ENCODE measurements at places on chromosomes 7 and 10.
A peak's percentile ranks its signal among the peaks of the same experiment; 100 is the strongest.

GRCh38 chr7:74280985-74281384, 8.2 kb upstream of the CLIP2 start:
- DNase-seq, result no peak

- no peak for DNase-seq
Observed at GRCh38 chr7:26097837-26098668, 53.9 kb upstream of the NFE2L3 start.

GRCh38 chr7:47377741-47378140, 204.2 kb downstream of the TNS3 start:
- no peak for DNase-seq

DNA sequence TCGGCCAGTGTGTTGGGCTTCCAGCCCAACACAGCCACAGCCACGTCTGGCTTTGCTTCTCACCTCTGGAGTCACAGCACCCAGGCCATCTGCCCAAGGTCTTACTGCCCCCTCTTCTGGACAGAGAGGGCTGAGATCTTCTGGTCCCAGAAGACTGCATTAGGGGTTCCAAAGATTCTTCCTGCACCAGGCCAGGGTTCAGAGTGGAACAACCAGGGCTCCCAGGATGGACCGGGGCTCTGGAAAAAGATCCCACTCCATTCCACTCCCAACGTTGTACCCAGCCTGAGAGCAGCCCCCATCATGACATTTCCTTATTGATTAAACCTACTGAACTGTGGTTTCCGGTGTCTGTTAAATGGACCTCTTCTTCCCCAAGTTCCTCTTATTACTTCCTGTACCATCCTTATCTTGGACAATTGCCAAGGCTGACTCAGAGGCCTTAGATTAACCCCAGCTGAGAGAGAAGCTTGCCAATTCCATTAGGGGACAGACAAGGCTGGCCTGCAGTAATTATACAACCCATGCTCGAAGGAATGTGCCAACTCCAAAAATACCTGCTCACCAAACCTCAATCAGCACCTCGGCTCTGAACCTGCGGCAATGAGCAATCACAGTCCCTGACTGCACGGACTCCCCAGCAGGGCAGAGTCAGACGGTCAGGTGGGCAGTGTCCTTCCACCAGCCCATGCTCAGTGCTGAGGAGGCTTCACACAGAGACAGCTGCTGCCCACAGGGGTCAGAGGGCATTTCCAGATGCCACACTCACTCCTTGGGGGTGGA, 47.9 kb upstream of the NPFFR1 start:
- DNase-seq, result peak; percentile 87

DNA sequence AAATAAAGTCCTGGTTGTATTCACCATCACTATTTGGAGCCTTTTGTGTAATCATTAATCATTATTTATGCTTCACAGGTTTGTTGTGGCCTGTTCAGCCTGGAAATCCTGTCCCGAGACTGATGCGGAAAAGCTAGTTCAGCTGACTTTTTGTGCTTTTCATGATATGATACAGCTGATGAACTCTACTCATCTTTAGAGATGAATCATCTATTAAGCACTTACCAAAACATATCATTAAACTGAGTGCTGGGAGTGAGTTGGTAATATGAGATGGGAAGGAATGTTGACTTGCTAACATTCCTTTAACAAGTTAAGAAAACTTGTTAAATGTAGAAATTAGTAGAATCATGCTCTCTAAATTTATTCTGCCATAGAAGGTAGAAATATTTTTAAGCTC, 53.0 kb downstream of the CROT start:
- peak; percentile 46 for DNase-seq

DNA sequence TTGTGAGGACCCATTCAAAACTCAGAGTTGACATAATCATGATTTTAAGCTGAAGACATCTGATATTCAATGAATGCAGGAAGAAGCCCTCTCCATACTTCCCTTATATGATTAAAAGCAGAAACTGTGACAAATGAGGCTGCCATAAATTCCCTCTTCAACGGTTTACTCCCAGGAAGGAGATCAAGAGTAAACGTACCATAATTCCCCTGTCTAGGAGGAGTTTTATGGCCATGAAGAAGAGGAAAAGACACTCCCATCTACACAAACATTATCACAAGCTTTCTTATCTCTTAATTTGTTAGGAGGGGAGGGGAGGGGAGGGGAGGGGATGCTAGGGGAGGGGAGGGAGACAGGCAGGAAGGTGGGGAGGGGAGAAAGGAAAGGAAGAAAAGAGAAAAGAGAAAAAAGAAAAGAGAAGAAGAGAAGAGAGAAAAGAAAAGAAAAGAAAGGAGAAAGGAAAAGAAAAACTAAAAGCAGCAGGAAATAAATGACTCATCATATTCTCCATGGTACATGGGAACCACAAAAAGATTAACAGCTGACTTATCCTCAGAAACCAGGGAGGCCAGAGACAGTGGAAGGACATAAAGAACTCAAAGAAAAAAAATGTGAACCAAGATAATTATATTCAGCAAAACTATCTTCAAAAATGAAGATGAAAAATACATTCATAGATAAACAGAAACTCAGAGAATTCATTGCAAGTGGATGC, 121.6 kb downstream of the ALOX5 start:
- DNase-seq, result no peak

- no peak for DNase-seq
Observed at GRCh38 chr10:43845121-43845520, 196.4 kb upstream of the ZNF32 start.

- DNase-seq, result no peak
Observed at GRCh38 chr7:11706666-11707605, 125.1 kb downstream of the THSD7A start.

DNA sequence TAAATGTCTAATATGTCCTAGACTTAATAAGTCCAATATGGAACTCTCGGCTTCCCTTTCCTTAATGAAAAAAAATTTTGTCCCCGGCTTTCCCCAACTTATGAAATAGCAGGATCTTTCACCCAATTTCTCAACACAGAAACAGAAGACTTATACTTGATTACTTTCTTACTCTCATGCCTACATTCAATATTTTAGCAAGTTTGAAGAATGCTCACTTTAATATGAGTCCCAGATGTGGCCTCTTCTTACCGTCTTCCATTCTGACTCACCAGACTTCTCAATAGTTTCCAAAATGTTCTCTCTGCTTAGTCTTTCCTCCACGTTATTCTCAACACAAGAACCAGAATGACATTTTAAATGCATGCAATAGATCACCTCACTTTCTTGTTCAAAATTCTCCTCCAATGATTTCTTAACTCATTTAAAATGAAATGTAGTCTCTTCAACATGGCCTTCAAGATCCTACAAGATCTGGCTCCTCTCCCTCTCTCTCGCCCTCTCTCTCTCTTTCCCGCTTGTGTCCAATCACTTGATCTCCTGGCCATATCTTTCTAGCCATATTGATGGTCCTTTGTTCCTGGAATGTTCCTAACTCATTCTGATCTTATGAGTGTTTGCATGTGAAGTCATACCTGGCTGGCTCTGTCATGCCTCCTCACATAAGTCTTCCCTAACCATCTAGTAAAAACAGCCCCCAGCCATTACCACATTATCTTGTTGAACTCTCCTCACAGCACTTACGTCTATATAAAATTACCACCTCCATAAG, 119.7 kb upstream of the FAM3C start:
- peak; percentile 57 for DNase-seq

DNA sequence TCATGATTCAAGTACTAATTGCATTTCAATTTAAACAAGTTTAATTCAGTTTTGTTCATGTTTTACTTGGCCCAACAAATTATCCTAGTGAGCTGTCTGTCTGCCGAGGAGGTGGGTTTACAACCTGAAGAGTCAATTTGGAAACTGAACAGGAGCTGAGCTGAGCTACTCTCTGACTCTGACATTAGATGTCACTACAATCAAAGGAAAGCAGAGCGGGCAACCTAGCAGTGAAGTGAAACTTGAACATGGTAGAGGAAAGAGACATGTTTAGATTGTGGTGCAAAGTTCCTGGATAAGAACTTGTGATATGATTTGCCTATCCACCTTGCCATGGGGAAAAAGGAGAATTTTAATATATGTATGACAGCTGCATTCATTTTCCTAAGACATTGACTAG, 9.6 kb upstream of the AGR3 start:
- peak; percentile 29 for DNase-seq

DNA sequence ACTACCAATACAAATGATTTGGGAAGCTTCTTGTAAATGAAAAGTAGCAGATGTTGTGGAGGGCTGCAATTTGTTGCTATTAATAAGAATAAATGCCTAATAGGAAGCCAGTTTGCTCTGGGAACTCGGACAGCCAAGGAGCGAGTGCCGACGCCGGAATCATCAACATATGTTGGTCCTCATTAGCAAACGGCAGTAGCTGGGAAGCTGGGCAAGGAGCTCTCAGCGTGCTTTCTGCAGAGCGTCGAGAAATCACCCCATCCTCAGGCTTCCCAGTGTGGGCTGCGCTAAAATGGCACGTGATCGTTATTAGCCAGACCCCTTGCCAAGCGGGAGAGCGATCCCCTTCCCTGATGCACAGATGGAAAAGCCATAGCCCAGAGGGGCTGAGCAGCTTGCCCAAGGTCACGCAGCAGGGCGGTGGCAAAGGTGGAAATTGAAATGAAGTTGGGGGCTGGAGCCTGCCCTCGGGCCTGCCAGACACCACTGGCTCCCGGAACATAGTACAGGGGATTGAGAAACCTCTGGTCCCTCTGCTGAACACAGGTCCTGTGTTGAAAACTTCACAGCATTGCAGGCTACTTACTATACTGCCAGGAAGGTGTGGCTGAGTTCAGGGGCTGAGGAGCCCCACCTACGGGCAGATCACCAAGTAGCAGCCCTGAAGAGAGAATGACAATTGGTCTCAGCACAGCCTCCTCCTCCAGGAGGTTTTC, 326.9 kb downstream of the PLXNA4 start:
- no peak for DNase-seq

DNA sequence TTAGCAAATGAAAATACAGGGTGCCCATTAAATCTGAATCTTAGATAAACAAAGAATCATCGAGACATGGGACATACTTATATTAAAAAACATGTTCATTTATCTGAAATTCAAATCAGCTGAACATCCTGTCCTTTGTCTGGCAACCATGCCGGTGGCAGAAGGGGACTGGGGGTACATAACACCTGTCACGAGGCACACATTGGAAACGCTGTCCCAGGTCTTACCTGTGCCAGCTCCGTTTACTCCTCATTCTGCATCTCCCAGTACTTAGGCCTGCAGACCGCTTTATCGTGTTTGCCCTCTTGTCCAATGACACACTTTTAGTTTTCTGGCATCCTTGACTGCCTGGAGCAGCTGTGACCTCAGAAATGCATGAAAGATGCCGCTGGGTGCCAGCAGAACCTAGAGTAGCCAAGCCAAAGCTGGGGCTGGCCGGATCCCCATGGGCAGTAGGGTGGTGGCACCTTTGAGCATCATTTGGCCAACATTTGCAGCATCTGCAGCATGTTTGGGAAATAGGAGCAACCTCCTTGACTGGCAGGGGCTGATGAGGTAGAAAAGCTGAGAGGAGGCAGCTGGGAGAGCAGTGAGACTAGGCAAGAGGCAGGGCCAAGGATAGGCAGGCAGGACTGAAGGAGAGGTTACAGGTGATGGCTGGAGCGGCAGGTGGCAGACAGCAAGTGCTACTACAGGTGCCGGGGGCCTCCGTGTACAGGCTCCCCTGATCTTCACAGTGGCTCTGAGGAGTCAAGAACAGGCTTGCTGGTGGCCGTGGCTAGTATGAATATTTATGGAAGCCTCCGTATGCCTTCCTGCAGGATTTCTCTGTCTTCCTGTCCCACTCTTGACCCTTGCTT, 62.3 kb upstream of the BTBD16 start:
- no peak for DNase-seq

DNA sequence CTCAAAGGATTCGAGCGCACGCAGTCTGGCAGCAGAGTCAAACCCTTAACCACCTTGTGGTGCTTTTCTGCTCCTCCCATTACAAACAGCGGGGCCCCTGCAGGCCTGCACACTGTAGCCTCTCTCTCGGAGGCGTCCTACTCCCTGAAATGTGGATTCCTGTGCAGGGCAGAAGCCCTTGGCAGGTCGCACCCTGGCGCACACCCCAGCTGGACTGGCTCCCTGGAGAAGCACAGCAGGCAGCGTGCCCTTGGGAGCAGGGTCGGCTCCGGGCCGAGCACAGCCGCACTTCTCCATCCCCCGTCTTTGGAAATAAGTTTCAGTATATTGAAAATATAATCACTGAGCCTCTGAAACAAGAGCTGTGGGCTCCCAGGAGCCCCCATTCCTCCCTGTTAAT, 144.1 kb downstream of the C10orf105 start:
- no peak for DNase-seq

GRCh38 chr10:13724484-13724883, 137.7 kb downstream of the PRPF18 start:
- DNase-seq, result no peak

All from epithelial cell of prostate (primary cell).